Stimulated activated CD4-positive, alpha-beta T cell treated with anti-CD3 and anti-CD28 coated beads, Interleukin-1b, Interleukin-23, amount 100 ng/mL, for 48 hours (primary cell): ENCODE measurements at places on chromosomes 7 and 10.

DNA sequence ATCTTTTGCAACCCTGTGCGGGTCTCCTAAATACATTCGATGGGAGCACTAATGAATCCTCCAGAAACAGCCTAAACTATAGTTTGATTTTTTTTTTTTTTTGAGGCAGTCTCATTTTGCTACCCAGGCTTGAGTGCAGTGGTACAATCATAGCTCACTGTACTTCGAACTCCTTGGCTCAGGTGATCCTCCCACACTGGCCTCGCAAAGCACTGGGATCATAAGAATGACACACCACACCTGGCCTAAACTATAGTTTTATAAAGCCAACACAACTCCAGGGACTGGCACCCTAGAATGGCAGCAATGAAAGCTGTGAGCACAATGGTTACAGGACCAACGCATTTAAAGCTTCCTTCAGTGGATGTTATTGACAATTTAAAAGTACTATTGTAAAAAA is 14.5 kb upstream of the JMJD1C start:
- no peak for DNase-seq

DNA sequence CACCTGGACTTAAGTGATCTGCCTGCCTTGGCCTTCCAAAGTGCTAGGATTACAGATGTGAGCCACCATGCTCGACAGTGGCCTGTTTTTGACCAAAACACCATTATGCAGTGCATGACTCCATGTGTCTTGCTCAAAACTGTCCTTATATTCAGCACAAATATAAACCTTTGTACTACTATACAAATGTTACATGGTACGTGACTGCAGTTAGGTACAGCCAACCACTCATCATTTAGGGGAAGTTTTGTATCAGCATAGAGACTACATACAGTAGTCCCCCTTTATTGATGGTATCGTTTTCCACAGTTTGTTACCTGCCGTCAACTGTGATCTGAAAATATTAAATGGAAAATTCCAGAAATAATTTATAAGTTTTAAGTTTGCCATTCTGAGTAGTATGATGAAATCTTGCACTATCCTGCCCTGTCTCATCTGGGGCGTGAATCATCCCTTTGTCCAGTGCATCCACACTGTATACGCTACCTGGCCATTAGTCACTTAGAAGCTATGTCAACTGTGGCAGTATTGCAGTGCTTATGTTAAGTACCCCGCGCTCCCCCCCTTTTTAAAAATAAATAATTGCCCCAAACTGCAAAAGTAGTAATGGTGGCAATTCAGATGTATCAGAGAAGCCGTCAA is 23.3 kb upstream of the ZNF282 start:
- no peak for DNase-seq

DNA sequence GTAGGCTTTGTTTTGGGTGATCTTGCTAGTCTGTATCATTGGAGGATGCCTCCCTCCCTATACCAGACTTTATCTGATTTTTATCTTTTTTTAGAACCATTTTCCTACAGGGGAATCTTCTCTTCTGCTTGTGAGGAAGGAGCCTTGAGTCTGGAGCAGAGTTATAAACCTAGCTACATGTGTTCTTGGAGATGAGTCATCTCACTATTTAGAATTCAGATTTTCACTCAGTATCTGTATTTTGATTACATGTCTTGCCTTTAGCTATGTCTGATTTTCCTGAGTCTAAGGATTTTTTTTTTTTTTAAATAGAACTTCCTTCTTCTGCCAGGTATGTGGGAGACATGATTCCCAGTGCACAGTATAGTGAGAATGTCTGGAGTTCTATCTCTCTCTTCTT is 211.6 kb upstream of the MBL2 start:
- DNase-seq, result no peak

DNA sequence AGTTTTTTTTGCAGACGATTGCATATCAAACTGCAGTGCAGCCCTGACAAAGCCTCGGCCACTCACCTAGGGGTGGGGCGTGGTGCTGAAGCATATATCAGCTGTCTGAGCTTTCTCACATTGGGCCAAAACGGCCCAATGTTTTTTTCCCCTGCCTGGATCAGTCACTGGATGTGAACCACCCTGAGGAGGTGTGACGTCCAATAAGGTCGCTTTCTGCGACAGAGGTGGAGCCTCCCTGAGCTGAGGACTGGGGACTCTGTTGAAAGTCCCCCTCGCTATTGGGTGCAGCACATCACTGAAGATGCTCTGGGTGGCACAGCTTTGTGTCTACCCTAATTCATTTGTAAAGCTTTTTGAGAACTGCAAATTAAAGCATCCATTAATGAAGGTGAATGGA is 60.9 kb downstream of the SEM1 start:
- DNase-seq, result no peak

DNA sequence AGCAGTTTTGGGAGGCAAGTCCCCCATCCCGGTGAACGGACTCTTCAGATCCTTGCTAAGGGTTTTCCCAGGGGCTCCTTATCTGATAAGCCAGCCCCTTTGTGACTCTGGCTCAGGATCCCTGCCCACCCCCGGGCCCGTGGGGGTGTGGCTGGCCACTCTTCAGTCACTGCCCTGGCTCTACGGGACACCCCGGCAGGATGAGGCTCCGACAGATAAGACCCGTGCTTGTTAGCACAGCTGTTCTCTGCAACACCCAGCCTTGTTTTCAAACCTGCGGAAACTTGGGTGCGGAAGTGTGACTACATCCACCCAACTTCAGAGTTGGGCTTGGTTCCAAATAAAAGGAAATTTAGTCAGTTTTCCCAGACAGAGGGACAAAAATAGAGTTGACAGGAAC is 66.7 kb upstream of the PODXL start:
- DNase-seq, result no peak

DNA sequence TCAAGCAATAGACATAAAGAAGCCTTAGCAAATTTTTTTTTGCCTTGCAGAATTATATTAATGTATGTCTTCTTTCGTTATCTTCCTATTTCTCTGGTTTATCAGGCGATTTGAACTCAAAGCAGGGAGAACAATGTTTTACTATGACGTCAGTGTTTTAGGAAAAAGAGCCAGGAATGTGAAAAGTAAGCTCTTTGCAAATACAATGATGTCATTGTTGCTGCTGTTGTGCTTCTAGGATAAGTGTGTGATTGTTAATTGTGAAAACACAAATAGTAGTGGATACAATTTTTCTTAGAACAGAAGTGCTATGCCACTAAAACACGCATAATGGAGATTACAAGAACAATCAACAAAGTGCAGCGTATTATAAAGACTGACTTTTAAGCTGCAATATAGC is 9.5 kb upstream of the AUTS2 start:
- DNase-seq, result no peak

GRCh38 chr7:127194571-127194970 is 58.2 kb downstream of the GRM8 start:
- DNase-seq, result no peak

GRCh38 chr7:151889406-151890354 is 12.8 kb upstream of the PRKAG2 start:
- DNase-seq, result no peak

DNA sequence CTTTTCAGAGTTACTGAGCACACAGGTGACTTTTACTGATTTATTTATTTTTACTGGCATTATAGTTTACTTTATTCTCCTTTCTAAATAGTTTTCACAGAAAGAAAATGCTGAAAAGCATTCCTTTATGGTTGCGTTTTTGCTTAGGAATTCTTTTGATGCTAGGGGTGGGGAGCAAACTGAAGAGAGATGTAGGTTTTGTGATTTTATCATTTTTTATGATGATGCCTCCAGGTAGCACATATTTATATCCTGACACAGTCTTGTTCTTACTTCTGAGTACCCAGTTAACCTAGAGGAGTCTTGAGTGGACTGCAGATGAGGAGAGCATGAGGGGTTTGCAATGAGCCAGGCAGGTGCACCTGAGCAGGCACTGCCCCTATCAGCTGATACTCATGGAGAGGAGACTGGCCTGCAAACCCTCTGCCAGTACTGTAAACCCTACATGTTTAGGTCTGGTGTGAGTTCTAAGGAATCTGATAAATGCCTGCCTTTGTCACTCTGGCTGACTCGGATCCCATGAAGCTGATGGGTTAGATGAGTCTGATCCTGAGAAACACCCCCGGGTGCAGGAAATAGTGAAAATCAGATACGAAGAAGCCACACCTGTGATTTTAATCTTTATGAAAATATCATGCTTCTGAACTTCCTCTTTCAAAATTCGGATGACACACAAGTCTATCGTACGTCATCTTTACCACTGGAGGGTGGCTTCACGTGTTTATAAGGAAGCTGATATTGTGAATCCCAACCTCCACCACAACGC is 302.9 kb downstream of the WDR37 start:
- peak; percentile 38 for DNase-seq

DNA sequence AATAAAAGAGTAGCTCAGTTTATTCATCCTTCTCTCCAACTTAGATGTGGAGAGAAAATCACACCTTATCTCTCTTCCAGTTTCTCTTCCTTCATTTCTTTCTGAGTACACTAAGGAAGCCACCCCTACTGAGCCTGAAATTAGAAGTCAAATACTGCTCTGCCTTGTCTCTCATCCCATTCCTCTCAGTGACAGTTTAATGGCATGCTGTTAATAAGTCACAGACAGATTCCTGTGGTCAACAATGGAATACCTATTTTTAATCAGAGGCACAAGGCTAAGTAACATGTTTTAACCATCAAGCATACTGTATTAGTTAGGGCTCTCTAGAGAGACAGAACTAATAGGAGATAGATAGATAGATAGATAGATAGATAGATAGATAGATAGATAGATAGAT is 253.2 kb downstream of the HTR7 start:
- no peak for DNase-seq

GRCh38 chr10:102463983-102464382 is 12.6 kb upstream of the C10orf95 start:
- DNase-seq, result no peak

DNA sequence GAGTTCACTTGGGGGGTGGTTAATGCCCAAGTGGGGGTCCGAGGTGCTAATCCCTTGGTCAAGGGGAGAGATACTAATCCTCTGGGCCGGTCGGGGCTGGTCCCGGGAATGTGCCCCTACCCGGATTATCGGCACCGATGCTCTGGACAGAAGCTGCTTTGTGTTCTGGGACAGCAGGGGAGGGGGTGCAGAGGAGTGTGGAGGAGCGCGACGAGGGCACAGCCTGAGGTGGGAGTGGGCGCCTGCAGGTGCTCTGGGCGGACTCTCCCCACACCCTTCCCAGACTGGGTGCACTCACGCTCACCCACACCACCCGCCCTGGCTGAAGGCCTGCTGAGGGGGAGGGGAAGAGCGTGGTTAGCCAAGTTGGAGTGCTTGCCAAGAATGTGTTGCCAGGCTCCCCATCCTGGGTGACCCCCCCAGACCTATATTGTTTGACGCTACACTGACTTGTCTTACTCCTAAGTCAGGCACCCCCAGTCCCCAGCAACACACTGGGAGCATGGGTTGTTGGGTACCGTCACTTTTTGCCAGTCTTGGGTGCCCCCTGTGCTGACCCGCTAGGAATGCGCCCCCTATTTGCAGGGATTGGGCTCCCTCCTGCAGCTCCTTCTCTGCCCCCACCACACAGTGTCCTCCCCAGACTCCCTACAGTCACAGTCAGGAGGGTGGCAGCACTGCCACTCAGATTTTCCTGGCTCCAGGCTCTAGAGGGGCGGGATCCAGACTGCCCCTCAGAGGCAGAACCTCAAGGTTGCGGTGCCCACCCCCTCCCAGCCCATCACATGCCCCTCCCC is 1.2 kb downstream of the SLC4A2 start:
- no peak for DNase-seq
